Activated naive CD8-positive, alpha-beta T cell treated with anti-CD3 and anti-CD28 coated beads, Interleukin-2, amount 50 U/mL, for 24 hours (primary cell): ENCODE measurements at places on chromosomes 4 and X.

DNA sequence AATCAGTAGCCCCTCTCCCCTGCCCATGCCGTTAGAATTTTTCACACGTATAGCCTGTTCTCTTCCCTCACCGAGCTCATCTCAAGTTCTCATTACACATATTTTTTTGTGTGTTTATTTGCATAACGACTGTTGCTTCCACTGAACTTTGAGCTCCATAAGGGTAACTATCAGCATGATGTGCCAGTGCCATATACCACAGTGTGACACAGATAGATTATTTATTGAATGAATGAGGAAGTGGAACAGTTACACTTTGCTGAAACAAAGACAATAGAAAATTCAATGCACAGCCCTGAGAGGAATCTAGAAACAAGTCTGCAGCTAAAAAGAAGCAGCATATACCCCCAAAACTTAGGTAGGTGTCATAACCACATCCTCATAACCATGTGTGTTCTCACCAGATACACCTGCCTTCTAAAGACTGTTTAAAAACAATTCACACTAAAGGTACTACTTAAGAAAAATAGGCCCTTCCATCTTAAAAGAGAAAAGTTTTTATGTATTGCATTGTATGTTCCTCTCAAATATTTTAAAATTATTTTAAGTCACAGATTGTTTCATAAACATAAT, 389.9 kb downstream of the PACRGL start:
- no peak for DNase-seq

DNA sequence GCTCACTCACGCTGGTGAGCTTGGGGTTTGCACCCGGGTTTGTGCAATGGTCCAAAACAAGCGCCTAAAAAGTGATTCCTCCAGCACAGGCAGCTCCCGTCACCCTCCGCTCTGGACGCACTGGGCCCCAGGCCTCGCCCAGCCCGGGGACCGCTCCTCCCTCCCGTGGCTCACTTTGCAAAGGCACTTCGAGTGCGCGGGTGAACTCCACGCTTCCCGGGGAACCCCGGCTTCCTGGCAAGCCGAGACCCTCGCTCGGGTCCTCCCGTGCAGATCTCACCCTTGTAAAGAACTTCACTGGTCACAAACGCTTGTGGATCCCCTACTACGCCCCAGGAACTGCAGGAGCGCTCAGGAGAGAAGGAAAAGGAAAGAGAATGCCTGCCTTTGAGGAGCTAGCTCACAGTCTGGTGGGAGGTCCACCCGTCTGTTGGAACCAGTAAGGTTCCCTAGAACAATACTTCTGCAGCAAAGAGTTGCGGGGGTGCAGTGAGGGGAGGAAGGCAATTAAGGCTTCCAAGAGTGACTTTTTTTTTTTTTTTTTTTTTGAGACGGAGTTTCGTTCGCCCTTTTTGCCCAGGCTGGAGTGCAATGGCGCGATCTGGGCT, at the start of gene CTPS2:
Gene CTPS2, minus strand, starts transcription at position 122 of the 608 bp plus-strand sequence. CDS start 9,767 bp downstream, outside the sequence.
- DNase-seq, result peak; percentile 51

GRCh38 chr4:159235779-159236368, 133.0 kb downstream of the RAPGEF2 start:
- no peak for DNase-seq

GRCh38 chrX:1327651-1328304, 8.8 kb upstream of the IL3RA start:
- no peak for DNase-seq

- DNase-seq, result no peak
Observed at GRCh38 chr4:129364747-129365452, 268.9 kb downstream of the C4orf33 start.

DNA sequence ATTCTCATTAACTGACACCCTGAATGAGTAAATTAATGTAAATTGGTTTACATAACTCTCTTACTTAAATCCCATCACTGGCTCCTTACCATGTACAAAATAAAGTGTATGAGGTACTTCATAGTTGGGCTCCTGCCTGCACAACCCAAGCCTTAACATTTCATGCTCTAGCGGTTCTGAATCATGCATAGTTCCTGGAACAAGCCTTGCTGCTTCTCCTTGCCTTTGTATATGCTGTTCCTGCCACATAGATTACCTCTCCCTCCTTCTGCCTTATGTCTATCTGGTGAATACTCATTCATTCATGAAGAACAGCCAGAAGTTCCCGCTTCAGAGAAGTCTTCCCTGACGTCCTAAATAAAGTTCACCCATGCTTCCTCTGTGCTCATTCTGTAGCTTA, 594.7 kb downstream of the SMARCA1 start:
- DNase-seq, result no peak

DNA sequence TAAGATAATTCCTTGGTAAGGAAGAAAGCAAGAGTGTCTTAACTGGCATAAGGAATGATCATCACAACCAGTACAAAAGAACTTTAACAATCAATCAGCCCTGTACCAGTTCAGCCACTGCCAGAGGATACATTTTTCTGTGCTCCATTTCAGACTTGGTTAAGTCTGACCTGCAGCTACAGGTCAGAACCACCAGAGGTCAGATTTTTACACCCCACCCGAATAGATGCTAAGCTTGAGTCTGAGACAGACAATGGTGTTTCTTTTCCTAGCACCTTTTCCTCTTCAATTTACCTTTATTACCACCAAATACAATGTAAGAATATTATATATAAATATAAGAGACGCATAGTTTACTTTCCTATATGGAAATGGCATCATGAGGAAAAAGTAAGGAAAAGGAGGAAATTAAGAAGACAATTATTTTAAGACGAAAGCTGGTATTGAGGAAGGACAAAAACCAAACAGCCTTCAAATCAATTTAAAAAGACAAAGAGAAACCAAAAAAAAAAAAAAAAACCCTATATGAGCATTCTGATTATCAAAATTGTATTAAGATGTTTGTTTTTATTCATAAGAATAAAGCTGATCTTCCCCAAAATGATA, 215.3 kb upstream of the TTC29 start:
- DNase-seq, result no peak

DNA sequence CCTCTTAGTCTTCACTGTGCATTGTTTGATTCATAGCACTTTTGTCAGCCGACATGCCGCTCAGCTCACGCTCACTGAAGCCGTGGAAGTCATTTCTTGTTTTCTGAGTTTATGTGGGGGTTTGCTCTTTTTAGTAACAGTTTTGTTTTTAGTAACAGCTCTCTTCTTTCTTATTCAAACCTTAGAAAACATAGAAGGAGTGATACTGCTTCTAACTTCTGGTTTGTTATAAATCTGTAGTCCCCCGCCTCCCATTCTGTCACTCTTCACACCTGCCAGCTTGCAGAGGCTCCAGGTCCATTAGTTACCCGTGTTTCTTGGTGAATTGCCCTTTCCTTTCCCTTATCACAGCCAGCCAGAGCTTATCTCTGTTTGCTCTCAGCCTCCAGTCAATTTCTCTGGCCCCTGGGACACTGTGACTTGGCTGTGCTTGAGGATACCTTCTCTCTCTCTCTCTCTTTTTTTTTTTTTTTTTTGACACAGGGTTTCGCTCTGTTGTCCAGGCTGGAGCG, 50.5 kb downstream of the GRK4 start:
- DNase-seq, result no peak

DNA sequence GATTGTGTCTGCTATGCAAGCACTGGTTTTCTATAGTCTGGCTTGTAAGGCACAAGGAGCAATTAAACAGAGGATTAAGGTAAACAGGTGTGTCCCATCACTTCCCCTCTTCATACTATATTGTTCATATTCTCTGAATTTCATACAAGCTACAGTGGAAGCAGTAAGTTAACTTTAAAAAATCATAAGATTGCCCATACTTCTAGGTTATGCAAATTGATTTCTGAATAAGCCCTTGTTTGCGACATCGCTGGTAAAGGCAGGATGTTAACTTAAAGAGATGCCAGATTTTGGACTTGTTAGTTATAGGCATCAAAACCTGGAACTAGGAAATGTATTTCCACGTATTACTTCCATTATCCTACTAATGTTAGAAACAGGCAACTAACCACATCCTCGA, 1.0 kb upstream of the TMEM131L start:
- DNase-seq, result no peak

DNA sequence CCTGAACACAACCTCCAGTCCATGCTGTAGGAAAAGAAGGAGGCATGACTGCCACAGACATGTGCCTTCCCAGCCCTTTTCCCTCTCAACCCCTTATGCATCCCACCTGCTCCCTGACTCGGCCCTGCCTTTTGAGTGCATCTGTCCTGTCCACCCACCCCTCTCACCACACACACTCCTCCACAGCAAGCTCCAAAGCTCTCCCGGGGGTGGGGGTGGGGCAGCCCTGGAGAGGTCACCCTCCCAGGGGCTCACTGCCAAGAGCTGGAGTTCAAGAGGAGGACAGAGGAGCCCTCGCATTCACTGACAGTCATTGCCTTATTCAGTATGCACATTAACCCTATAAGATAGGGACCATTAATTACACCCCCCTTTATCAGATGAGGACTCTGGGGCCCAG, 46.6 kb upstream of the MAMLD1 start:
- no peak for DNase-seq

- DNase-seq, result no peak
Observed at GRCh38 chr4:128161138-128161537, 100.0 kb downstream of the LARP1B start.

- no peak for DNase-seq
Observed at GRCh38 chr4:137070614-137071013, 461.7 kb downstream of the PCDH18 start.

DNA sequence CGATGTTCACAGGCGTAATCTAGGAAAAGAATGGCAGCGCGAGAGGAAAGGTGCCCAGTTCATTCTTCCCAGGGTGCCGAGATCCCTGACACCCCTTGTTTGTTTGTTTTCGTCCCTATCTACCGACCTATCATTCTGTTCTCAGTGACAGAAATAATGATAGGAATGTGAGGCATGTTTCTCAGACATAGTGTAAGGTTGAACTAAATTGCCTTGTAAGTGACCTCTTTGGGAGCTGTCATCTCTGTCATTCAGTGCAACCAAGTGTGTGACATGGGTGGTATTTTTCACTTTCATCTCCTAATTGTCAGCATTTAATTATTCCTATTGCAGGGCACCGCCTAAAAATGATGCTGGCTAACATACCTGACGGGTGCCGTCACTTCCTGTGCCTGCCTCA, 24.4 kb downstream of the CLDN22 start:
- DNase-seq, result no peak

GRCh38 chr4:7037425-7037824, 5.7 kb upstream of the TADA2B start:
- no peak for DNase-seq

DNA sequence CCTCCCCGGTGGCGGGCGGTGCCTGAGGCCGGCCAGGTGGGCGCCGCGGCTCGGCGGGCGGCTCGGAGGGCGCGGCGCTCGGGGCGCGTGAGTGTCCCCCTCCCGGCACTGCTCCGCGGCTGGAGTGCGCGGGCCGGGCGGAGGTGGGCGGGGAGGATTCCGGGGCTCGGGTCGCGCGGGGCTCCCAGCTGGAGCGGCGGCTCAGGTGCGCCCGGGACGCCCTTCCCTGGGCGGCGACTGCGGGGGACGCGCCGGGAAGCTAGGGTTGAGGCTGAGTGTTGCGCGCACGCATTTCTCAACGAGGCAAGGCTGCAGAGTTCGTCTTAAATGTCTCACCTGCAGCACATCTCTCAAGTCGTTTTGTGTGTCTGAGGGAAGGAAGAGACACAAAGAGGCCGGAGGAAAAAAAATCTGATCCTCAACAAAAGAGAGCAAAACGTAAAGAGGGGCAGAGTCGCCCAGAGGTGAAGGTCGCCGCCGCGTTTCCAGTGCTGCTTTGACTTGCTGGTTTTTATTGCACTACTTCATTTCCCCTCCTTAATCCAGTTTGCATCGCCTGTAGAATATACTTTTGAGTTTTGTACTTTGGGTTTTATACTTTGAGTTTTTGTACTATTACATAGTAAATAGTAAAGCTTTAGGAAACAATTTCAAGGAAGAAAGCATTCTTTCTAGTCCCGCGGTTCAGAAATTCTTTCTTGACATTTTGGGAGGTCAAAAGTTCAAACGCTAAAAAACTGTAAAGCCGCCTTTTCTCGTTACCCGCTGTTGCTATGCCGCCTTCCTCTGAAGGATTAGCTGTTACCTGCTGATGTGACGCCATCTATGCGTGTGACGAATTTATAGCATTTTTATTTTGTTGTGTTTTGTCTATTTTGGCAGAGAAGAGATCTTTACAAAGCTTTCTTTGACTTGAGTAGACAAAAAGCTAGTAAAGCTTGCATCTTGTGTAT, 106.5 kb upstream of the STOX2 start:
- peak; percentile 3 for DNase-seq

GRCh38 chrX:105723966-105724735, 98.2 kb upstream of the NRK start:
- DNase-seq, result no peak

- no peak for DNase-seq
Observed at GRCh38 chr4:4838051-4838935, 21.2 kb upstream of the MSX1 start.

DNA sequence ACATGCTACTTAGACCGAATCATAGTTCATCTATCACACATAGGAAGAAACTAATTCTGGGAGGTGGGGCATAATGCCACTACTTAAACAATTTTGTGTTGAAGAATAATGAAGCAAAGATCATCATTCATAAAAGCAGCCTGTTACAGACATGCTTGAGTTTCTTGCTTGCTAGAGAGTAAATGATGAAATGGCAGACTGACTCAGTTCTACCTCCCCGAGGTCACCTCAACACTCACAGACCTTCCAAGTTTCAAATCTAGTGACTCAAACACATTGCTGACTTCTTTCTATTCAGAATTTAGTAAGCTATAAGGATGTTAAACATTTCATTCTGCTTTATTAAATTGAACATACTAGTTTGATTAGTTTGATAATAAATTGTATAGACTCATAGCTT, 636.5 kb upstream of the FRG1 start:
- no peak for DNase-seq

GRCh38 chrX:115892787-115893671, 277.5 kb upstream of the AGTR2 start:
- no peak for DNase-seq

DNA sequence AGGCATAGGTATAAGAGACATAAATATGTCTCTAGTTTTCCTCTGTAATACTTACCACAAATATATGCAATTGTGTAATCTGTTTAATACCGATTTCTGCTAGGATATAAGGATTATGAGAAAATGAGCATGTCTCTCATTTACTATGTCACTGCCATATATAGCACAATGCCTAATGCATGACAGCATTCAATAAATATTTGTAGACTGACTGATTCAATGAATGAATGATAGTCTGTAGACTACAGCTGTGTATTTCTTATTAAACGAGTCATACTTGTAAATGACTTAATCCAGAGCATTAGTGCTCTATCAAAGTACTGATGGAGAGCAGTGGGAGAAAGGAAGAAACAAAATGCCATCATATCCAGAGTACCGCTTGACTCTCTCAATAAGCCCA, 175.6 kb downstream of the PPP3CA start:
- DNase-seq, result no peak

- DNase-seq, result no peak
Observed at GRCh38 chr4:149183638-149184037, 632.0 kb downstream of the IQCM start.

GRCh38 chrX:39509157-39509556, 588.6 kb downstream of the BCOR start:
- no peak for DNase-seq
